ENCODE measurements at places on chromosomes 5 and 9. TPM values are rescaled to one million over a fixed set of nuclear protein-coding genes. Genes with fewer than 3 reads are reported as not detected.

RORB gene
- total RNA-seq = 2.5 TPM

UBE2QL1 gene
- not detected for total RNA-seq

DNA sequence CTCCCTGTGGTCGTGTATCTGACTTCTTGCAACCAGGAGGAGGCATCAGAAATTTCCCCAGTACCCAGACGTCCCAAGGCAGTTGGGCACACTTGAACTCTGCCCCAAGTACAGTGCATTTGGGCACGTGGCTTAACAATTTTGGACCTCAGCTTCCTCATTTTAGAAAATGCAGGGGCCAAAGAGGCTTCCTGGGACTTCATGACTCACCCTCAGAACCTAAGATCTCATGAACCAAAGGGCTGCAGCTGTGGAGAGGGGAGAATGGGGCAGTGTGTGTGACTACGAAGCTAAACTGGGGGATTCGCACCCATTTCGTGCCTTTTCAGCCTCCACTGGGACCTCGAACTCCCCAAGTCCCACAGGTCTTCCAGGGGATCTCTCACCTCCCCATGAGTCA is 59.2 kb downstream of the SYK start:
- no peak for DNase-seq

- peak; percentile 85 for DNase-seq
Measured at GRCh38 chr9:35910613-35911359, 1.5 kb downstream of the SPAAR start.

DNA sequence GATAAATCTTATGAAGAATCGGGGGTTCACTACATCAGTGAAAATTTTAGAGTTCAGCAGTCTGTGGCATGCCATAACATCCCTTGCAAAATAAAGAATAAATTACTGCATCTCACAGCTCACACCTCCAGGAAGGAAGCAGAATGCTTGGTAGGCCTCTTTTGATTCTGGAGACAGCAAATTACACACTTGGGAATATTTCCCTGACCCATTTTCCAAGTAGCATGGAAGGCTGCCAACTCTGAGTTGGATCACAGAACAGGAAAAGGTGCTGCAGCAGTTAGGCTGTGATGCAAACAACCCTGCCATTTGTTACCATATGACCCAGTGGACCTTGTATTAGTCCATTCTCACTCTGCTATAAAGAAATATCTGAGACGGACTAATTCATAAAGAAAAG is 293.5 kb downstream of the ASTN2 start:
- no peak for DNase-seq

DNA sequence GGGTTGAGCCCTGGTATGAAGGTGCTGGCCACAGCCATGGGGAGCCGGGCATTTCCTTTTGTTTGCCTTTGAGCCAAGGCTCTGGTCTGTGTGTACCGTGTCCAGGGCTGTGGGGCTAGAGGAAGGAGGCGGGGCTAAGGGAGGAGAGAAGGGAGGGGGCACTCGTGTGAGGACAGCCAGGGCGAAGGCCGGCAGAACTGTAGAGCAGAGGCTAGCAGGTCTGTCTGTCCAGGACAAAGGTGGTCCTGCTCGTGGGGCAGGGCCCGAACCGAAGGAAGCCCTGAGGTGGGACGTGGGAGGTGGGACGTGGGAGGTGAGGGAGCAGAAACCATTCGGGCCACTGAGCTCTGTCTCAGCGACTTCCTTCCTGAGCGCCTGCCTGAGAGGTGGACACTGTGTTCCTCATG is 41.3 kb upstream of the TESK1 start:
- DNase-seq = no peak

DNA sequence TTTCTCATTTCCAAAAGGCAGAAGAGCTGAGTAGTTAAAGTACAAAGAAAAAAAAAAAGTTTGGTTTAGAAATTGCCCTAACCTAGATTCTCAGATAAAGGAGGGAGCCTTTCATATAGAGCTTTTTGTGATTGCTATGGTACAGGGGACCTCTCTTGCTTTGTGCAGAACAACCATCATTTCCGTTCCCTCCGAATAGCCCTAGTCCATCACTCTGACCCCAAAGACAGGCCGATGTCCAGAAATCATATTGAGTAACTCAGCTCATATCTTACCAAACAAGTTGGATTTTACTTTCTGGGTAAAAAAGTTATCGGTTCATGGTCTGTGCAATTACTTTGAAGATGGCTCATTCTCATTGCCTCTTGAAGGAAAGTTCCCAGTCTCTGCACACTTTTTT is 36.7 kb upstream of the COL15A1 start:
- DNase-seq = no peak

- no peak for DNase-seq
Measured at GRCh38 chr9:101628173-101628572, 33.4 kb upstream of the PPP3R2 start.

DNA sequence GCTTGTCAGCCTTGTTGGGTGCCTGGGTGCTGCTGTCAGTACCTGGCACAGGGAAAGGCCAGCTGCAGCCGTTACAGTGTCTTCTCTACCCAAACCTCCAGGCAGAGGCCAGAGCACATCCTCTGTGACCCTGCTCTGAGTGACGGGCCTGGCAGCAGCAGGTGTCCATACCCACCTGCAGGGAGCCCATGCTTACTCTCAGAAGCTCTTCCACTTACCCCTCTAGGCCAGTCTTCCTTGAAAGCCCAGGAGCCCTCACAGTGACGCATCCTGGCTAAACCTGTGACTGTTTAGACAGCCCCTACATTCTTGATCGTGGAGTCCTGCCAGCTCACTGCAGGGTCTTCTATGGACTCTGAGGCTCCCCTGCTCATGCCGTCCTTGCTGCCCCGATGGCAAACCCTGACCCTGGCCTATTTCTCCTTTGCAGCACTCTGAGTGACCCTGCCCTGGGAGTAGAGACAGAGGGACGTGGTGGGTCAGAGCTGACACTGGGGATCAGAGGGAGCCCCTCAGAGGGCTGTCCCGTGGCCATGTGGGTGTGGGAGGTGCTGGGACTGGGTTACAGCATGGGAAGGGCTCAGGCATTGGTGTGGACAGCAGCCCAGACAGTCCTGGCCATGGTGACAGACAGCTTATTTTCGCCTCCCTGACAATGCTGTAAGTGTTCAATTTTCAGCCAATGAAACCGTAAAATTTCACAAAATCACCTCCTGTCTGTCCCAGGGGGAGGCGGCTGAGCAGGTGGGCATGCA is 67.6 kb upstream of the RNF130 start:
- no peak for DNase-seq

GRCh38 chr5:140116716-140117115 is 2.8 kb downstream of the PURA start:
- no peak for DNase-seq

DNA sequence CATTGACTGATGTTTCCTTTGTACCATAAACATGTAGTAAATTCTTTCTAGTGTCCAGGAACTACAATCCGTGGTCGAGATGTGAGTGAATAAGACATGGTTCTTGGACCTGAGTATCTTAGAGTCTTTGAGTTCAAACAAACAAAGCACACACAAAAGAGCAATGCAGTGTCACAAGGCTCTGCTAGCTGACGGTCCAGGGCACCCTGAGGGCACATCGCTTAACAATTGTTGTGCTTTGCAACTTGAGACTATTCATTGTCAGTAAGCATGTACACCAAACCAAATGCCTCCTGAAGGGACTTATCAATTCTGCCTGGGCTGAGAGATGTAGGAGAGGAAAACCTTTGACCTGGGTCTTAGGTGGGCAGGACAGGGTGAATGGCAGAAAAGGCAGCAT is 84.8 kb downstream of the CAMK4 start:
- DNase-seq = no peak

DNA sequence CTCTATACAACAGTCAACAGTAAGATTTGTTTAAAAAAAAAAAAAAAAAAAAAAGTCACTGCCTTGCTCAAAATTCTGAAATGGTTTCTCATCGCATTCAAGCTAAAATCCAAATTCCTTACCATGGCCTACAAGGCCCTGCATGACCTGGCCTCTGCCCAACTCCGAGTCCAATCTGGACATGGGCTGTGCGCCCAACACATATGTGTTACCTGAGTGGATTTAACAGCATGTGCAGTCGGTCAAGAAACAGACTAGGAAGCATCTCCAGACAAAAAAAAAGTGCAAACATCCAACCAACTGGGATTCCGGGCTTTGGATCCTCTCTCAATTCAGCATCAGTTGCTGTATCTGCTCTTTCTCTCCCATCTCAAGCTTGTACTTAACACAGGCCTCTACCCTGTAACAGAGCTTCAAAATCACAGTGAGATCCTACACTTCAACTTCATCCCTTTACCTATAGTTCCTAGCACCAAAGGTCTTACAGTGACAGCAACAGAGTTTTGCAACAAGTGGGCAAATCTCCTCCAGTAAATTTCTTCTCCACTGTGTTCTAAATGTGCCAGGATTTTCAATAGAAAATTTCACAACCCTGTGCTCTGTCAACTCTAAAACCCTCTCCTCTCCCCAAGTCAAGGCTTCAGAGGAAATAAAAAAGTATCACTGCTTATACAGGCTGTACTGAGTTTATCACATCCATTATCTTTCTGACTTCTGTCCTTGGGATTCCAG is 19.6 kb downstream of the ZNF608 start:
- DNase-seq = no peak

DNA sequence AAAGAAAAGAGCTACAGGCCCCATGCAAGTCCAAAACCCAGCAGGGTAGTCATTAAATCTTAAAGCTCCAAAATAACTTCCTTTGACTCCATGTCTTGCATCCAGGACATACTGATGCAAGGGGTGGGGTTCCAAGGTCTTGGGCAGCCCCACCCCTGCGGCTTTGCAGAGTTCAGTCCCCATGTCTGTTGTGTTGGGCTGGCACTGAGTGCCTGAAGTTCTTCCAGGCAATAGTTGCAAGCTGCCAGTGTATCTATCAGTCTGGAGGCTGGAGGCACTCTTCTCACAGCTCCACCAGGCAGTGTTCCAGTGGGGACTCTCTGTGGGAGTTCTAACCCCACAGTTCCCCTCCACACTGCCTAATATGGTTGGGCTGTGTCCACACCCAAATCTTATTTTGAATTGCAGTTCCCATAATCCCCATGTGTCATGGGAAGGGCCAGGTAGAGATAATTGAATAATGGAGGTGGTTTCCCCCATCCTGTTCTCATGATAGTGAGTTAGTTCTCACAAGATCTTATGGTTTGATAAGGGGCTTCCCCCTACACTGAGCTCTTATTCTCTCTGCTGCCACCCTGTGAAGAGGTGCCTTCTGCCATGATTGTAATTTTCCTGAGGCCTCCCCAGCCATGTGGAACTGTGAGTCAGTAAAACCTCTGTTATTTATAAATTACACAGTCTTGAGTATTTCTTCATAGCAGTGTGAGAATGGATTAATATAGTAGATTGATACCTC is 237.5 kb upstream of the ADRA1B start:
- DNase-seq = no peak

- no peak for DNase-seq
Measured at GRCh38 chr9:33172256-33173238, 5.4 kb upstream of the B4GALT1 start.

GRCh38 chr5:136054142-136055019 is 25.6 kb downstream of the TGFBI start:
- no peak for DNase-seq

Measured in Peyer's patch (tissue), 4 donors.